ENCODE measurements at places on chromosomes 2 and 18. TPM values are rescaled to one million over a fixed set of nuclear protein-coding genes. Genes with fewer than 3 reads are reported as not detected.

GRCh38 chr2:218368621-218369153, 12.0 kb downstream of the CATIP start:
- H3K27ac ChIP-seq, result no peak overlapping the region
- H3K4me1 ChIP-seq, result no peaks in the 10 kb centered on the region
- H3K4me3 ChIP-seq, result no peak overlapping the region
- no peaks in the 10 kb centered on the region for H3K36me3 ChIP-seq
- DNase-seq, result no peak

DNA sequence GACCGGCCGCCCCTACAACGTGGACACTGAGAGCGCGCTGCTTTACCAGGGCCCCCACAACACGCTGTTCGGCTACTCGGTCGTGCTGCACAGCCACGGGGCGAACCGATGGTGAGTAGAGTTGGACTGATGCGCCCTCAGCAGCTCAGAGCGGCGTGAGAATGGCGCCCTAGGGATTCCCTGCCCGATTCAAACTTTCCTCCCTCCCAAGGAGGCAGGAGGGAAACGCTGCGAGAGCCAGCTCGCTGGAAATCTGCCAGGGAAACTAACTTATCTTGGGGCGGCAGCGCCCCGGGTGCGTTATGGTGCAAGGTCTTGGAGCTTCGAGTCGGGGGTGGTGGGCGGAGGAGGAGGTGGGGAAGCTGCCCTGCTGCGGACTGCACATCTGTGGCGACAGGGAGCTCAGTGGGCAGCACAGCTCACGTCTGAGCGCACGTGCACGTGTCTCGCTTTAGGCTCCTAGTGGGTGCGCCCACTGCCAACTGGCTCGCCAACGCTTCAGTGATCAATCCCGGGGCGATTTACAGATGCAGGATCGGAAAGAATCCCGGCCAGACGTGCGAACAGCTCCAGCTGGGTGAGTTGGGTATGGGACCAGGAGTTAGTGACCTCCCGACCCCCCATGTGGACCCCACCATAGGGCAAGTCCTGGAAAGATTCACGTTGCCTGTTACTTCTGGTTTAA, 697 bp downstream of the ITGA4 start:
- DNase-seq, result peak; percentile 56
- peak overlapping the region; percentile 65 for H3K4me3 ChIP-seq
- H3K4me1 ChIP-seq, result 0 out of 2 replicates have a peak, but pooled peaks cover 4% of the 10 kb centered on the region
- H3K27me3 ChIP-seq, result no peaks in the 10 kb centered on the region
- H3K36me3 ChIP-seq, result no peaks in the 10 kb centered on the region

- H3K36me3 ChIP-seq, result no peaks in the 10 kb centered on the region
- DNase-seq, result peak; percentile 34
- H3K4me1 ChIP-seq, result no peaks in the 10 kb centered on the region
- no peak overlapping the region for H3K4me3 ChIP-seq
- 0 out of 2 replicates have a peak, but pooled peaks cover 3% of the 10 kb centered on the region for H3K27me3 ChIP-seq
- no peak overlapping the region for H3K27ac ChIP-seq
Measured at GRCh38 chr2:227748079-227748478, 2.4 kb downstream of the SCYGR8 start.

DNA sequence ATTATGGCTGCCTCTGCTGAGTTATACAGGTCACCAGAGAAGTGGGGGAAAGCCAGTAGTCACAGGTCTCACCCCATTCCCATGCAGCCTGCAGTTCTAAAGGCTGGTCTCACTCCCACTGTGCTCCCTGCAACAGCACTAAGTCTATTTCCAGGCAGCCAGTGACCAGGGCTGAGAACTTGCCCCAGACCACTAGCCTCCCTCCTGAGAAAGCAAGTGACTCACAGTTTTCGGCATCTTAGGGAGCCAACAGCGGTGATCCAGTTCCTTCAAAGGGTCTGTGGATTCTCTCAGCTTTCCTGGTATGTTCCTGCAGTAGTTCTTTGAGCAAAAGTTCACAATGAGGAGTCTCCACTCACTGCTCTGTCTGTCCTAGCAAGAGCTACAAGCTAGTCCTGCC, 329.6 kb upstream of the MAP2 start:
- H3K4me1 ChIP-seq, result peaks cover 16% of the 10 kb centered on the region
- H3K27ac ChIP-seq, result no peak overlapping the region
- H3K4me3 ChIP-seq, result no peak overlapping the region
- no peaks in the 10 kb centered on the region for H3K27me3 ChIP-seq

- H3K27ac ChIP-seq, result no peak overlapping the region
- no peak overlapping the region for H3K4me3 ChIP-seq
- H3K36me3 ChIP-seq, result no peaks in the 10 kb centered on the region
Measured at GRCh38 chr2:144323946-144324345, 196.0 kb downstream of the ZEB2 start.

- H3K4me1 ChIP-seq, result no peaks in the 10 kb centered on the region
- H3K36me3 ChIP-seq, result no peaks in the 10 kb centered on the region
- DNase-seq, result no peak
- H3K27ac ChIP-seq, result no peak overlapping the region
- H3K27me3 ChIP-seq, result no peaks in the 10 kb centered on the region
- H3K4me3 ChIP-seq, result no peak overlapping the region
Measured at GRCh38 chr2:164510895-164511294, 110.4 kb downstream of the GRB14 start.

DNA sequence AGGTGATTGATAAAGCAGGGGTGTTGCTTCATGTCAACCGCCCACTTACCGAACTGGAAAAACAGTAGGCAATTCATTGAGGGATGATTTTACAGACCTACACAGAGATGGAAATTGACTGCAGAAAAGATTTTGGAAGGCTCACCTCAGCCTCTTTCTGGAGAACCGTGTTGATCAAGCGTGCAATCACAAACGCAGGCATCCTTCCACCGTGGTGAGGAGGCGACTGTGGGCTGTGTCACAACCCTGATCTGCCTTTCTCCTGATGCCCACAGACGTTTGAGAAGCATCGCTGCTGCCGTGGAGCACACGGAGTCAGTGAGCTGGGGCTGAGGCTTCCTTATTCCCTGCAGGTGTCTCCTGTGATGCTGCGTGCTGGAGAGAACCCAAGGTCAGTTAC, 132.0 kb downstream of the TMEM18 start:
- H3K27me3 ChIP-seq, result peaks cover 24% of the 10 kb centered on the region
- H3K4me1 ChIP-seq, result no peaks in the 10 kb centered on the region
- no peak overlapping the region for H3K4me3 ChIP-seq
- no peak for DNase-seq

DNA sequence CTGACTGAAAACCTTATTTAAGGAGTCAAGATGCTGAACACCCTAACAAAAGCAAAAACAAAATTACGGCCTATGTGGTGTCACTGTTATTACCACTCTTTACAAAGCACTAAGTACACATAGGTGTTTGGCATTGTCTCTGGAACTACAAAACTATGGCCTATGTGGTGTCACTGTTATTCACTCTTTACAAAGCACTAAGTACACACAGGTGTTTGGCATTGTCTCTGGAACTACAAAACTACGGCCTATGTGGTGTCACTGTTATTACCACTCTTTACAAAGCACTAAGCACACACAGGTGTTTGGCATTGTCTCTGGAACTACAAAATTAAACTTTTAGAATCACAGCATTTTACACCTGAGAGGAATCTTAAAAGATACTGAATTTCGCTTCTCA, 47.4 kb downstream of the SLC35F5 start:
- no peak overlapping the region for H3K27ac ChIP-seq
- no peaks in the 10 kb centered on the region for H3K27me3 ChIP-seq
- H3K4me1 ChIP-seq, result no peaks in the 10 kb centered on the region
- DNase-seq, result no peak

WDR54 gene
- 33.1 TPM for total RNA-seq

FBXO48 gene
- 1.8 TPM for total RNA-seq

AKAIN1 gene
- not detected for total RNA-seq

CCDC68 gene
- not detected for total RNA-seq

SERPINB10 gene
- total RNA-seq, result not detected

MARCHF4 gene
- total RNA-seq, result not detected

ICA1L gene
- total RNA-seq, result 4.8 TPM

PID1 gene
- 6.6 TPM for total RNA-seq

All from SJCRH30 (cell line).